NCI-H460 (cell line): ENCODE measurements at places on chromosomes 4 and X.

DNA sequence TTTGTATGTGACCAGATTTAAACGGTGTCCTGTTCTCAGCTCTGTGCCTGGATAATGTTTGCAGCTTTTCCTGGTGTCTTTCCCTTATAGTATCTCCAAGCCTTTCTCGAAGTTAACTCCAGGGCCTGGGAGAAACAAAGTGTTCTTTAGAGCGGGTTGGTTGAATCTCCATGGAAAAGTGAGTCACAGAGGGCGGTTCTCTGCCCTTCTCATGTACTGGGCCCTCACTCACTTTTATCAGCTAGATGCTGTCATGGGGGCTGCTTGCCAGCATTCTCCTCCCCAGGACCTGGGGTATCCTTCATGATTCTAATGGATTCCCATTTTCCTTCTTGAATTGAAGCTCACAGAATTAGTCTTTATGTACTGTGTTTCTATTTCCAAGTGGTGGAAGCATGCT lies 46.1 kb upstream of the MAGEC2 start:
- DNase-seq: no peak

DNA sequence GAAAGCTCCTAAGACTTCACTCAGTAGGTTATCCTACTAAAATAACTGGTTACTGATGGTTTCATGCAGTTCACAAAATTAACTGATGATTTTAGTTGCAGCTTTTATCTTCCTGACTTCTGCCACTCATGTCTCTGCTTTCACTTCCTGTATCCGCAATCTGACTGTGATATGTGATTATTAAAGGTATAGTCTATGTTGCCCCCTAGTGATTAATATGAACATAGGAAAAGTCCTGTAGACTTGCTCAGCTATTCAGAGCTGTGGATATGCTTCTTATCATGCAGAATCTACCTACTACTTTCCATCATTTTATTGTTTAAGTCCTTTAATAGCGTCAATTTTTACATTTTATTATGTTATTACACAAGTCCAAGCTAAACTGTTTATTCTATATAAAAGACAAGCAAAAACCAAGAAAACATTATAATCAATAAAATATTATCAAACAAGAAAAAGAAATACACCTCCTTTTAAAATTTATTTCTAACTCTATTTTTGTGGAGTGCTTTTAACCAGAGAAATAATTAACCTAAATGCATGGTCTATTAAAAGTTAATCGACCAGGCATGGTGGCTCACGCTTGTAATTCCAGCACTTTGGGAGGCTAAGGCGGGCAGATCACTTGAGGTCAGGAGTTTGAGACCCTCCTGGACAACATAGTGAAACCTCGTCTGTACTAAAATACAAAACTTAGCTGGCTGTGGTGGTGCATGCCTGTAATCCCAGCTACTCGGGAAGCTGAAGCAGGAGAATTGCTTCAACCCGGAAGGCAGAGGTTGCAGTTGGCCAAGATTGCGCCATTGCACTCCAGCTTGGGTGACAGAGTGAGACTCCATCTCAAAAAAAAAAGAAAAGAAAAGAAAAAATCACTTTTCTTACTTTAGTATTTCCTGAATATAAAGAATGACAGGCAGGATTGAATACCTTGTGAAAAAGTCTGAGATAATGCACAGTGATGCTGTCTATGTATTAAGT lies 40.4 kb upstream of the TLR2 start:
- DNase-seq: peak; percentile 47

DNA sequence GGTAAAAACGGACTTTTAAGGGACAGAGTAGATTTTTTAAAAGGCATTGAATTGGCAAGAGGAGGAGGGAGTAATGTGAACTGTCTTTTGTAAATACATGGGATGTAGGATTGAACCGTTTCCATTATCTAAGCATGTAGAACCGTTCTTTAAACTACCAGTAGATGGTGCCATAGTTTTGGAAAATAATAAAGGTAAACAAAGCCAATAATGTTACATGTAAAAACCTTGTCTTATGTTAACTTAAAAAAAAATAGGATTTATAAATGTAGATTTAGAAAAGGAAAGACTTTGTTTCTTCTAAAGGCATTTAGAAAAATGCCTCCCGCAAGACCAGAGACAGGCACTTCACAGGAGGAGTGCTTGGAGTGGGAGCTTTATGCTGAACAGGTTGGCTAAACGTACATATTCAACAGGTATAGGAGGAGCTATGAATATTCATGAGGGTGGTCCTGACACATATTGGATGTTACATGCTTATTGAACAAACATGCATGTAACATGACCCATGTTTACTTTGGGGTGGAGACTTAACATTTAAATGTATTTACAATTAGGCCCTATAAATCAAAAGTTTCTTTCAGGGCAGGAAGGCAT lies 45.5 kb upstream of the FAM241A start:
- peak; percentile 52 for DNase-seq

DNA sequence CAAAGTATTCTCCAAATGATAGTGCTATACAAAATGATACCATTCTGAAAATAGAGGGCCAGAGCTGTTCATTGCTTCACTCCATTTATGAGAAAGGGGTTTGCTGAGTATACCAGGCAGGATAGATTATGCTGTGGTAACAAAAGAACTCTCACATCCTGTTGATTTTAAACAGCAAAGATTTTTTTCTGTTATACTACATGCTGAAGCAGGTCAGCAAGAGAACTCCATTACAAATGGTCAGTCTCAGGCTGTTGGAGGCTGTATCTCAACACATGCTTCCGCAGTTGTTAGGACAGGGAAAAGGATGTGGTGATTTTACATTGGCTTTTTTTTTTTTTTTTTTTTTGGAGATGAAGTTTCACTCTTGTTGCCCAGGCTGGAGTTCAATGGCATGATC lies 13.7 kb upstream of the KLHL5 start:
- no peak for DNase-seq

- DNase-seq: no peak
Observed at GRCh38 chrX:91434351-91435168, at the start of gene PABPC5. PABPC5 (plus strand) TSS chrX:91434839; CDS start chrX:91435578, 739 bp downstream.

GRCh38 chrX:25079020-25079419 lies 63.3 kb upstream of the ARX start:
- no peak for DNase-seq

DNA sequence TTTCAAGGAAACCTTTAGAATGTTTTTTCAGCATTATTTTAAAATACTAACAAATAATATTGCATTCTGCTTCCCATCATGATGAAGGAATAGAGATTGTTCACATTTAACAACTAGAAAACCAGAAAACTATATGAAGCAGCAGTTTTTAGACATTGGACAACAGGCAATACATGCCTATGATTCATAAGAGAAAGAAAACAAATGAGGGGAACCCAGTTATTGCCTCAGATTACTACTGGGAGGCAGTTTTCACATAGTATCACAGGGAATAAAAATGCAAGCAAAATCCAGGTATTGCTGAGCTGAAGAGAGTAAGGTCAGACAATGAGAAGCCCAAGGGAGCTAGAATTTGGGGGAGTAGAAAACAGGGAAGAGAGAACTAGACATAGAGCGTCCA lies 373.6 kb downstream of the MAPK10 start:
- DNase-seq: no peak

- DNase-seq: no peak
Observed at GRCh38 chrX:139206914-139207313, 323.6 kb upstream of the F9 start.

DNA sequence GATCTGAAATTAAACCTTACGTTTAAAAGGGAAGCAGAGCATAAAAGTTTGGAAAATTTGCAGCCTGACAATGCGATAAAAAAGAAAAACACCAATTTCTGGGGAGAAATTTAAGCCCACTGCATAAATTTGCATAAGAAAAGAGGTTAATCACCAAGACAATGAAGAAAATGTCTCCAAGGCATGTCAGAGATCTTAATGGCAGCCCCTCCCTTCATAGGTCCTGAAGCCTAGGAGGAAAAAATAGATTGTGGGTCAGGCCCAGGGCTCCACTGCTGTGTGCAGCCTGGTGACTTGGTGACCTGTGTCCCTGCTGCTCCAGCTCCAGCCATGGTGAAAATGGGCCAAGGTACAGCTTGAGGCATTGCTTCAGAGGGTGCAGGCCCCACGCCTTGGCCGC lies 264.0 kb upstream of the CT83 start:
- DNase-seq: no peak

- DNase-seq: no peak
Observed at GRCh38 chrX:78831523-78831922, 84.0 kb downstream of the LPAR4 start.

DNA sequence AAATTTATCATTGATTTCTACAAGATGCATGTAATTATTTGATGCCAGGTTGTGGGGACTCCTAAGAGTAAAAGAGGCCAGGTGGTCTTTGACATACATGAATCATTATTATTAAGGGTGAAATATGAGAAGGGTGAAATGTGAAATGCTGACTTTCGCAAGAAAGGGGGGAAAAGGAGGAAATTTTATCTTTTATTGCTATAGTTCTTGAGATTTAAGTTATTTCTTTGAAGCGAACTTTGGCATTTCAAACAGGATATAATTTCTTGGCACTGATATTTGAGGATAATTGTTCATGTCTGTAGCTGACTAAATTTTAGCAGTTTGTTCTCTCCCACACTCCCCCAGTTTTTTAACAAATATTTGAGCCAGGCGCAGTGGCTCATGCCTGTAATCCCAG lies 80.1 kb downstream of the TMEM131L start:
- no peak for DNase-seq

- DNase-seq: no peak
Observed at GRCh38 chr4:138710297-138710696, 305.3 kb upstream of the NOCT start.

- no peak for DNase-seq
Observed at GRCh38 chr4:54872261-54872660, 214.5 kb downstream of the KIT start.

GRCh38 chr4:70754990-70755688 lies 33.4 kb downstream of the RUFY3 start:
- no peak for DNase-seq
